ENCODE measurements at places on chromosomes 12 and 14.
A peak's percentile ranks its signal among the peaks of the same experiment; 100 is the strongest.

- no peak for DNase-seq
These were observed 3.1 kb downstream of the SLC38A1 start for GRCh38 chr12:46265734-46266133.

DNA sequence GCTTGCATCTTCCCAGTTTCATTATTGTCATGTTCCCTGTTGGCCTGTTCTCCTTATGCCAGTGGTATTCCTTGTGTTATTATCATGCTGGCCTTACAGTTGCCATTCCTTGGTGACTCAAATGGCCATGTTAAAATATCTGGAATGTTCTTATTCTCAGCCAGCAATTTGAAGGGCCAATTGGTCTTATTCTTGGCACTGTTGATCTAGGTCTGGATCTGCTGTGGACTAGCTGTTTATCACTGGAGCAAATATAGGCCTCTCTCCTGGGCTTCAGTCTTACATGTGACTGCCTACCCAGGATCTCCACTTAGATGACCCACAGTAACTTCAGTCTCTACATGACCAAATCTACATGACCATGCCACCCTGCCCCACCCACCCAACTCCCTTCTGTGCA lies 5.4 kb downstream of the CIPC start:
- no peak for DNase-seq

GRCh38 chr12:120817559-120818330 lies 86.4 kb downstream of the SPPL3 start:
- DNase-seq = no peak

DNA sequence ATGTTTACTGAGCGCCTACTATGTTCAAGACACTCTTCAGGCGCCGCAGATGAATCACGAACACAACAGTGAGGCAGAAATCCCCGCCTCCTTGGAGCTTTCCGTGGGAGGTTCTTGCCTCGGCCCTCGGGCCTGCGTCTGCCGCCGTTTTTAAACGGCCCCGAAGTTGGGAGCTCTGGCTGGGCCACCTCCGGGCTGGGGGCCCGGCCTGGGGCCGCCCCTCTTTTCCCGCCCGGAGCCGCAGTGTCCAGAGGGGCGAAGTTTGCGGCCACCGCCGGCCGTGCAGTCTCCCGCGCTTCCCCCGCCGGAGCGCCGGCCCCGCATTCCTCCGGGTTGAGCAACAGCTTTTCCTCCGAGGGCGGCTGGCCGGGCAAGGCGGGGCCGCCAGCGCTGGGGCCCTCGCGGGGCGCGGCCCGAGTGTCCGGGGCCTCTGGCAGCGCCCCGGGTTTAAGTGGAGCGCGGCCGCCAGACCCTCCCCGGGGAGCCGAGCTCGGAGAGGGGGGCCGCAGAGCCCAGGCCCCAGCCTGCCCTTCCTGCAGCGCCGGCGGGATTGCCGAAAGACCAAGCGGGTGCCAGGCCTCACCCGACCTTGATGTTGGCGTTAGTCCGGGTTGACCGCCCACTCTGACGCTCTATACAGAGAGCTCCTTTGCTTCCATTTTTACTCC lies 18.7 kb upstream of the CTDSP2 start:
- peak; percentile 85 for DNase-seq

GRCh38 chr12:82896979-82897378 lies 210.3 kb downstream of the TMTC2 start:
- peak; percentile 77 for DNase-seq

- no peak for DNase-seq
These were observed 25.1 kb downstream of the ACVR1B start for GRCh38 chr12:51976376-51977160.

Data from T47D (cell line).